ENCODE measurements at places on chromosomes 11 and 22. TPM values are rescaled to one million over a fixed set of nuclear protein-coding genes. Genes with fewer than 3 reads are reported as not detected.
A peak's percentile ranks its signal among the peaks of the same experiment; 100 is the strongest.

DNA sequence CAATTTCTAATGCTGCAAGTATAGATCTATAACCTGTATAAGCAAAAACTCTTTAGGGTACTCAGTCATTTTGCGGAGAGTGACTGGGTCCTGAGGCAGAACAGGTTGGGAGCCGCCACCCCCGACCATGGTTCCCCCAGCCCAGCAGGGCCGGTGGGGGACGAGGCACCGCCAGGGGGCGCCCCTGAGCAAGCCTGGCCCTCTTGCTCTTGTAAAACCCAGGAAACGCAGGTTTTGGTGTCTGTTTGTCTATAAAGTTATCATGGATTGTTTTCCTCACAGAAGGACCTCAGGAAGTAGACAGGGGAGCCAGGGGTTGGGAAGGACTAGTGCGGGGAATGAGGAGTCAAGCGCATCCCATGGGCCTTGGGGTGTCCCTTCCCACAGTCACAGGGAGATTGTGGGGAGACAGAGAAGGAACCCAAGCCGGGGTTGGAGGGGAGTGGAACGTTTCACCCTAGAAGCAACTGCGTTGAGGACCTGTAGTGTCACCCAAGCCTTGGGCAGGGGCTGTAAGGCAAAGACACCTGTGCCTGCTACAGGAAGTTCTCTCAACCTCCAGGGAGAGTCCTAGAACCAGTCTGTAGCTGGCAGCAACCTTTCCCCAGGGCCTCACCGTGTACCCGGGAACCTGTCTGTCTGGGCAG is 26.4 kb downstream of the KCTD17 start:
- peak; percentile 98 for DNase-seq

- DNase-seq = no peak
Observed at GRCh38 chr11:202490-202889, 4.7 kb downstream of the BET1L start.

NOX4 gene
- total RNA-seq = 1.3 TPM

DNA sequence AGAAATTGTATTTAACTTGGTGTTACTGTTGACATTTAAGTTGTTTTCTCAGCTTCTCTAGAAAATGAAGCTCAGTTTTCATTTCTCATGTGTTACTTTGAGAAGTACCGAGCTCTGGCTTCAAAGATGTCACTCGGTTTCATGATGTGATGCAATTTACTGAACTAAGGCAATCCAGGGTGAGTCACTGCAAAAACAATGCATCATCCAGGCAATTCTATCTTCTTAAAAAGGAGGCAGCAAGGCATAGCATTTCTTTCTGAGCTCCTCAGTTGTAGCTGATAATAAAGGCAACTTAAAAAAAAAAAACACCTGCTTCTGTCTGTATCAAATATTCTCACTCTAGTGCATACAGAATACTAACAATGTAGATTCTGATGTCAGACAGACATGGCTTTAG is 91.1 kb upstream of the KCNA4 start:
- no peak for DNase-seq

GRCh38 chr11:99327527-99327926 is 306.8 kb downstream of the CNTN5 start:
- no peak for DNase-seq

DNA sequence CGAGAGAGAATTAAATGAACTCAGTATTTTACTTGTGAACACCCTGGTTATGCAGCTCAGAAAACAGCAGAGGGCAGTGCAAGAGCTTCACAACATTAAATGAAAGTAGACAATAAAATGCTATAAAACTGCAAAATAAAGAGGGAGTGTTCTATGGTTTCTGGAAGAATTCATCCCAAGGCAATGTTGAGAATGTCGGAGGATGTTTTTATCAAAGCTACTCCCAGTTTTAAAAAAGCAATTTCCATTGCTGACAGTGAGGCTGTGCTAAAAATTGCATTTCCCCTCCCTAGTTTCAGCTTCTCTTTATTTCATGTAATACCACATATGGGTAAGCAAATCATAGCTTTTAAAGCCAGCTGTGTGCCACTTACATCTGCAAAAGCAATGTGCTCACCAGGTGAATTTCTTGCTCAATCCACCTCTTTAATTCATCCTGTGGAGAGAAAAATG is 296.8 kb downstream of the RAB38 start:
- DNase-seq = no peak

- no peak for DNase-seq
Observed at GRCh38 chr22:22216450-22216959, 28.1 kb upstream of the VPREB1 start.

DNA sequence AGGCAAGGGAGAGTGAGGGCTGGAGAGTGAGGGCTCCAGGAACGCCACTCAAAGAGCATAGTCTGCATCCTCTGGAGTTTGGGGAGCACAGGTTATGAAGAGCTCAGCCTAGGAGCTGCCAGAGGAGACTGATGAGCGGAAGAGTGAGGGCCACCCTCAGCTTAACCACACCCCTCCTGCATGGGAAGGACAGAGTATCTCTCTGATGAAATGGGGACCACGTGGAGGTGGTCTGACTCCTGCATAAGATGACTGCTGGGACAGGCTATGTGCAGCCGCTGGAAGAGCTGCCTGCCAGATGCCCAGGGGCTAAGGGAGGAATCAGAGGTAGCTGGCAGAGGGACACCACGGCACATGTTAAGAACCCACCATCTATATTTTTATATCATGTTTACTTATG is 162.9 kb upstream of the POU2AF2 start:
- no peak for DNase-seq

- peak; percentile 85 for DNase-seq
Observed at GRCh38 chr11:65719871-65720210, 757 bp downstream of the RNASEH2C start.

DNA sequence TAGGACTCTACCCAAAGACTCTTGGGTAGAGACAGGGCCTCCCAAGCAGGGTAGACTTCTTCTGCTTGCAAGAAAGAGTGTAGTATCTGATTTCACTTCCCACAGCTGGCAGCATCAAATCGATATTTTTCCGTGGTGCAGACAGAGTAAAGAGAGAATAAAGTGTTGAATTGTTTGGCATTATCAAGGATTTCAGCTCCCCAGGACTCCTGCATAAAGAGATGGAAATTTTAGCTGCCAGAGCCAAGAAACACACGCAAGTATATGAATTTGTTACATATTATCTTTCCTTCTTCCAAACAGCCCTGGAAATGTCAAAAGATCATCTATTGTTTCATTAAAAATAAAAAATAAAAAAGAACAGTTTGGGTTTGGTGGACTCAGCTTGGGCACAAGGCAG is 136.8 kb downstream of the PKNOX2 start:
- no peak for DNase-seq

DNA sequence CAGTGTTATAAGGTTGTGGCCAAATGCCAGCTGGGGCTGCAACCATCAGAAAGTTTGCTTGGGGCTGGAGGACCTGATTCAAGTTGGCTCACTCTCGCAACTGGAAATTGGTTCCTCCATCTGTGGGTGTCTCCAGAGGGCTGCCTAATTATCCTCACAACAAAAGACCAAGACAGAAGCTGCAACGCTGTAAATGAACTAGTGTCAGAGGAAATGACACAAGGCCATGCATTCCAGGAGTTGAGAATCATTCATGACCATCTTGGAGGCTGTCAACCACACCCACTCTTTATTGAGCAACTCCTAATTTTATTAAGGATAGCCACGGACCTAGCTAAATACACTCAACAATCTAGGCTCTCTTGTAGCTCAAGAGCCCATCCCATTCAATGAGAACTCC is 1060.8 kb downstream of the OPCML start:
- no peak for DNase-seq

- DNase-seq = no peak
Observed at GRCh38 chr22:23261900-23262450, 81.7 kb downstream of the BCR start.

DNA sequence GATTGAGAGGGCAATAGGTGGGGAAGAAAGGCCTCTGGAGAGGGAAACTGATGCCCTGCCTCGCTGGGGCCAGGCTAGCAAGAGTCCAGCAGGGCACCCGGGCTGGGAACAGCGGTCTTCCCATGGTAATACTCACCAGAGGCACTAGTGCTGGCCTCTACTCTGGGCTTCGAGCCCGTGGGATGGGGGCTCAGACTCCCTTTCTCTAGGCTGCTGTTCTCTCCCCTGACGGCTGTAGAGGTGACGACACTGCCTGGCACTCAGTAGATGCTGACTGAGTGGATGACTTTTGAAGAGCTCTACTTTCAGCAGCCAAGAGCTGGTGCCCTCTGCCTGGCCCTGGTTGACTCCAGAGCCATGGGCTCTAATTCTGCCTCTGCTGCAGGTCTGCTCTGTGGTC is 818 bp upstream of the C1QTNF4 start:
- peak; percentile 47 for DNase-seq

GRCh38 chr11:106644824-106645223 is 373.5 kb downstream of the GUCY1A2 start:
- no peak for DNase-seq

RCOR2 gene
- total RNA-seq = 66.8 TPM

GRCh38 chr22:40648386-40648785 is 11.9 kb upstream of the MRTFA start:
- no peak for DNase-seq

GAL gene
- 226 TPM for total RNA-seq

Data from H7 (cell line).